ENCODE measurements at places on chromosomes 7 and 10.

GRCh38 chr7:30001998-30002397 is 12.4 kb upstream of the SCRN1 start:
- no peak for DNase-seq

GRCh38 chr7:922334-923107 is 32.0 kb downstream of the ADAP1 start:
- DNase-seq, result peak; percentile 39

- peak; percentile 11 for DNase-seq
Measured at GRCh38 chr10:74750848-74751274, 75.5 kb upstream of the KAT6B start.

GRCh38 chr7:127941476-127942210 is 89.6 kb downstream of the LRRC4 start:
- no peak for DNase-seq

GRCh38 chr7:147199868-147200267 is 1083.3 kb downstream of the CNTNAP2 start:
- no peak for DNase-seq

- DNase-seq, result no peak
Measured at GRCh38 chr10:23106331-23107072, 11.1 kb downstream of the MSRB2 start.

DNA sequence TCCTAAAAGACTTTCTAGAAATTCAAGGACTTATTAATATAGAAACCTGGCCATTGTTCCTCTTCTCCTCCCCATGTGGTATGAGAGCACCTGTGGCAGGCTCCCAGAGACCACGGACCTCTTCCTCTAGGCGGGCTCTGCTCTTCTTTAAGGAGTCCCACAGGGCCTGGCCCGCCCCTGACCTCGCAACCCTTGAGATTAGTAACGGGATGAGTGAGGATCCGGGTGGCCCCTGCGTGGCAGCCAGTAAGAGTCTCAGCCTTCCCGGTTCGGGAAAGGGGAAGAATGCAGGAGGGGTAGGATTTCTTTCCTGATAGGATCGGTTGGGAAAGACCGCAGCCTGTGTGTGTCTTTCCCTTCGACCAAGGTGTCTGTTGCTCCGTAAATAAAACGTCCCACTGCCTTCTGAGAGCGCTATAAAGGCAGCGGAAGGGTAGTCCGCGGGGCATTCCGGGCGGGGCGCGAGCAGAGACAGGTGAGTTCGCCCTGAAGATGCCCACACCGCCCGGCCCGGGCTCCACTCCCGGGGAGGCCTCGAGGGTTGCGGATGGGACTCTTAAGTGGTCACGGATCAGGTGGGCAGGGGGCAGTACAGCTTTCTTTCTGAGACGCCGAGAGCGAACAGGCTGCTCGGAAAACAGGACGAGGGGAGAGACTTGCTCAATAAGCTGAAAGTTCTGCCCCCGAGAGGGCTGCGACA is at the start of gene SLC26A4:
Gene SLC26A4, plus strand, starts transcription at position 448 of the 700 bp plus-strand sequence. CDS start 814 bp downstream, outside the sequence.
- no peak for DNase-seq

DNA sequence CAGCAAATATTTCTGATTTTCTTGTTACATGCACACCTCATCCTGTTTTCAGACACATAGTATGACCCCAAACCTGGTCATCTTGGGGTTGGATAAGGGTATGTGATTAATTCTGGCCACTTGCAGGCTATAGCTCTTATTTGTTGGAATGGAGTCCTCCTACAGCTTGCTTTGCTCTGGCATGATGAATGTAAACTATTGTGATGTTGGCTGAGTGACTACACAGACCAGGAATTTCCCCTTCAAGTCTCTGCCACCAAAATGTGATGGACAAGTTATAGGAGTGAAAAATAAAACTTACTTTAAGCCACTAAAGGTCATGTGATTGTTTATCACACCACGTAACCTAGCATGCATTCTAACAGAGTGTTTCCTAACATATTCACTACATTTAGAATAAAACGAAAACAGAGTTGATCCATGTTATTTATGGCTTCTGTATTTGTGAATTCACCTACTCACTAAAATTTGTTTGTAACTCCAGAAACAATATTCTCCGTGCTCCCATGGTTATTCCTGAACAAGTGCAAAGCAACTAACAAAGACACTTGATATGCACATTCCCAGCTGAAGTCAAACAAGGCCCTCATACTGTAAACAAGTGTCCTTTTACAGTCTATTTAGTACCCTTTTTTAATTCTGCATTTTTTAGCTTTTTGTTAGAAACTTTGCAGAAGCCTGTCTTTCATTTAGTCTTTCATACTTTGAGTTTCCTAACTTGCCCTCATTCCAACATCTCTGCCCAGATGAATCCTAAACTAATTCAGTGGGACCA is 599.2 kb upstream of the PCDH15 start:
- no peak for DNase-seq

- no peak for DNase-seq
Measured at GRCh38 chr10:112383325-112383724, 9.4 kb downstream of the ACSL5 start.

GRCh38 chr10:29845166-29845565 is 210.4 kb upstream of the SVIL start:
- DNase-seq, result no peak

DNA sequence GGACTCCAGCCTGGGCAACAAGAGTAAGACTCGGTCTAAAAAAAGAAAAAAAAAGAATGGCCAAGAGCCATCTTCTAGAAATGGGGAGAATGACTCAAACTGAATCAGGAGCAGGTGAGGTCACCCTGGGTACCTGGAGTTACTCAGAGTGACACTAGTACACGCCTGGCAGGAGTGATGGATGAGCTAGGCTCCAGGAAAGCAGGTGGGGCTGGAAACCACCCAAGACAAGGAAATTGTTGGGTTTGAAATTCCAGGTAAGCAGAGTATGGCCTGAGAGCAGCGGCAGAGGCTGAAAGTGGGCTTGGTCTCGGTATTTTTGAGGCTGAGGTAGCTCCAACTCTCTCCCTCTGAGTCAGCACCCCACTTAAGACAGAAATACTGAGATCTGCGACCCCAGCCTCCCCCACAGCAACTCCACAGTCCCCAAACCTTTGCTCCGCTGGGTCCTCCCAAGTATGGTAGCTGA is 18.5 kb downstream of the DDIT4 start:
- DNase-seq, result no peak

DNA sequence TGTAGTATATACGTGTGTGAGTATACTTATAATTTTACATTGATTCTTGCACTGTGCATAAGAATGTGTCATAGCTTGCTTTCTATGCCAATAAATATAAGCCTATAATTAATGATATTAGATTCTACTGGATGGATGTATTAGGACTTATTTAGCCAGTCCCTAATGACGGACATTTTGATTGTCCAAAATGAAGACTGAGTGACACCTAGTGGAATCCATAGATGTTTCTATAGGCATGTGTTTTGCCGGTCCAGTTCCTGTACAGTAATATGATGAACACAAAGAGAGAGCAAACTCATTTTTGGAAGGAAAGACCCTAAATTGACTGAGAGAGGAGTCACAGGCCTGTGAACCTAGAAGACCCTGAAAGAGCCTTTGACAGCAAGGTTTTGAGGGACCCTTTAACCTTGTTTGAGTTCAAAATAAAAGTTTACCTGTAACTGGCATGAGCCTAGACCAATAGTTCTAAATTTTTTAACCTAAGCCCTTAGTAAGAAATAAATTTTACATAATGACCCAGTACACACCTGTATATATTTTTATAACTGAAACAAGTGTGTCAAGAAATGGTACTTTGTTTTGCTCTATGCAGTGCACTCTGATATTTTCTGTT is 42.4 kb upstream of the AGBL3 start:
- DNase-seq, result no peak

DNA sequence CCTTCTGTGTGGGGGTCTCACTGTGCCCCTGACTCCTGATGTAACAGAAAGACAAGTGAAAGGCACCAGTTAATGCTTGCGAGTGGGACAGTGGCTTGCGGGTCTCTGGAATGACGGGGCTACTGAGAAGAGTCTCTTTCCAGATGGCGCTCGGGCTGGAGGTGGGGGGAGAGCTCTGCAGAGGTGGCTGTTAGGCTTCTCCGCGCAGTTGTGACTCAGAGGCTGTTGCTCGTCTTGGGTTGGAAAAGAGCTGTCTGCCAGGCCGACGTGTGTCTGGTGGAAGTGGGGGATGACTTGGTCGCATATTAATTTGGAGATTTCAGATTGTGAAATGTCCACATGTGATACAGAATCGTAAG is 27.9 kb upstream of the SH2B2 start:
- DNase-seq, result no peak

GRCh38 chr10:34710391-34710751 is 104.7 kb downstream of the PARD3 start:
- no peak for DNase-seq

GRCh38 chr10:127040756-127041155 is 135.5 kb downstream of the DOCK1 start:
- no peak for DNase-seq

- no peak for DNase-seq
Measured at GRCh38 chr10:125201108-125201524, 40.8 kb upstream of the CTBP2 start.

DNA sequence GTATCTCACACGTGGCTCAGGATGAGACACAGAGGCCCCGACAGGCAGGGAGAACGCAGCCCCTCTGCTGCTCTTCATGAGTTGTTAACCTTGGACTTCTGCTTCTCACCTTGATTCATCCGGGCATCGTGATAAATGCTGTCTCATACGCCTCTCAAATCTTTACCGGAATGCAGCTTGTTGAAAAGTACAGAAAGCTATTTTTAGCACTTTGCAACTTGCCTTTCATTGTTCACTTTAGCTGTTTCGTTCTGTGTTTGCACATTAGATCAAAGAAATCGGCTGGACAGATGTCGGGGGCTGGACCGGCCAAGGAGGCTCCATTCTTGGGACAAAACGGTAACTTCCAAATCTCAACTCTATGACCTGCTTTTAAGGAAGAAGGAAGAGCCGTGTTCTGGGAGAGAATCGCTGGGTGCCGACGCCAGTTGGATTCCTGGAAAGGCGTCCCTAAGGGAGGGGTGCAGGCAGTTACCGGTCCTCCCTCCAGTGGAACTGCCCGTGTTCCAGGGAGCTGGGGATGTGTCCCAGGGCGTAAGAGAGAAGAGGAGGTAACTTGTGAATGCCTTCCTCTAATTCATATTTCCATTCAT is 49.3 kb downstream of the PFKP start:
- DNase-seq, result no peak

DNA sequence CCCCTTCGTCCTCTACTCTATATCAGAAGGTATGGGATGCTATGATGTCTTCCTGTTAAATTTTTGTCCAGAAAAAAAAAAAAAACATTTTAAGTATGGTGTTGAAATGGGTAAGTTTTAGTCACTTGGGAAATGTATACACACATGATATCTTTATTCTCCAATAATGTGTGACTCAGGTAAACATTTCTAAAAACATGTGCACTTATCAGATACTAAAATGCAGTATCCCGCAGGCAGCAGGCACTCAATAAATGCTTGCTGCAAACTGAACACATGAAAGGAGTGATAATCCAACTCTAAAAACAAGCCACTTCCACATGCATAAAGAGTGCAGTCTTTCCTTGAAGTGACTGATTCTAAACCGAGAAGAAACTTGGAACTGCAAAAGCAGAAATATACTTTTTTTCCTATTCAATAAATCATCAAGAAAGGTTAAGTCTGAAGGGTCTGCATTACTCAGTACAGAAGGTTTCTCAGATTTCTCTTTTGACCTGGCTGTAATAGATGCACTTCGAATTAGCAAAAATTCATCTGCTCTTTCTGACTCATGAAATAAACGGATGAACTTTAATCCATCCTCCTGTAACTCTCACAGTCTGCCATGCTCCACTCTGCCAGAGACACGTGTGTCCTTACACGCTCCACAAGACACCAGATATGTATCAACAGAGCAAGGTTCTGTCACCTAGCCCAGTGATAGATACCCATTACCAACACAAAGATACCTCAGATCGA is 84.0 kb downstream of the HIPK2 start:
- DNase-seq, result no peak

DNA sequence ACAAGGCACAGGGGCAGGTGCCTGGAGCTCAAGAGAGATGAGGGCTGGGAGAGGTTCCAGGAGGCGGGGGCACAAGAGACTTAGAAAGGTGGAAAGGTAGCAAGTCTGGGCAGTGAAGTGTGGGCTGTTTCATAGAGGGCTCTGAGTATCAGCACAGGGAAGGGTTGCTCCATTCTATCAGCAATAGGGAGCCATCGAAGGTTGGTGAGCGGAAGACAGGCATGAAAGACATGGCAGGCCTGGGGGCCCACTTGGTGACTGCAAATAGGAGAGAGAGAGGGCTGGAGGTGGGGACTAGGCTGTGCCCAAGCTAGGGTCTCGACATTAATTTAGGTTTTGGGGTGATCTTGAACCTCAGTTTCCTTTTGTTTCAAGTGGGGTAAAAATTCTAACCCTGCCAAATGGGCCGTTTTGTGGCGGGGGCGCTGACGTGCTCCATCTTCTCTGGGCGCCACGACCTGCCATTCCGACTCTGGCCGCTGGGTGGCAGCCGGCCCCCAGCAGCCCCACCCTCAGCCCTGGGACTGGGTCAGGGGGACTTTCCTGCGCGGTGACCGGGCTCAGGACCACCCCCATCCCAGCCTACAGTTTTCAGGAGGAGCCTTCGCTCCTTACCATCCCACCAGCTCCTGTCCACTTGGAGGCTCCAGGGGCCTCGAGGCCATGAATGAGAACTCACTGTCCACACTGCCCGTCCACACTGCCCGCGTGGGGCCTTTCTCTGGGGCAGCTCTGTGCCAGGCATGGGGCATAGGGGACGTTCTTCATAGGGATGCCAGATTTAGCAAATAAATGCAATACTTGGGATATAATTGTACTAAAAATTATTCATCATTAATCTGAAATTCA is 37.2 kb upstream of the PCBD1 start:
- DNase-seq, result peak; percentile 28

DNA sequence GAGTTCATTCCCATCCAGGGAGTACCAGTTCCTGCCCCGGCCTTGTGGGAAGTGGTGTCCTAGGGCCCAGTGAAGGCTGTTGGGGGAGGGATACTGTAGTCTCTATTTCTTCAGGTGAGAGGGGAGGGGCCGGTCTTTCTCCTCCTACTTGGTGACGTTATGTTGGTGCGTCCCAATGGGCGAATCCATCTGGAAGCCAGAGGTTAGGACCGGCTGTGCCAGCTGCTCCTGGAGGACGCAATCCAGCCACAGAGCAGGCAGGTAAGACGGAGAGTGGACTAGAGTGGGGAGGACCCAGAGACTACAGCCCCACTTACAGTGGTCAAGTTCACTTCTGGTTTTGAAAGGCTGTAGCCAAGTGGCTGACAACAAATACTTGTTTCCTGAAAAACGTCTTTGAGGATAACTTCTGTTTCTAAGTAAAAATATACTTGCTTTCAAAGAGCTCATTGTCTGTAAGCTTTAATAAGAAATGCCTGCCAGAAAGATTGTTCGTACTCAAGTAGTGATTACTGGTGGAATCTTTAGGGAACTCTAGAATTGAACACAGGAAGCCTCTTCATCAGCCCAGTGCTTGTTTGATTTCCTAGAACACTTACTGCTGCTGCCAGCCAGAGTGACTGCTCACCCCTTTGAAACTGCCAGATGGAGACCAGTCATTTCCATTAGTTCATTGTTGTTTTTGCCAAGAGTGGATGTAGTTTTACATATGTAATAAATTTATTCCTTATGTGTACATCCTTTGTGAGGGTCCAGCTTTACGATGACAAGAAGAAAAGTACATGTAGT is 25.4 kb downstream of the RBM33 start:
- DNase-seq, result no peak
